Myocyte (in vitro differentiated cells): ENCODE measurements at places on chromosomes 13 and 19. TPM values are rescaled to one million over a fixed set of nuclear protein-coding genes. Genes with fewer than 3 reads are reported as not detected.

DNA sequence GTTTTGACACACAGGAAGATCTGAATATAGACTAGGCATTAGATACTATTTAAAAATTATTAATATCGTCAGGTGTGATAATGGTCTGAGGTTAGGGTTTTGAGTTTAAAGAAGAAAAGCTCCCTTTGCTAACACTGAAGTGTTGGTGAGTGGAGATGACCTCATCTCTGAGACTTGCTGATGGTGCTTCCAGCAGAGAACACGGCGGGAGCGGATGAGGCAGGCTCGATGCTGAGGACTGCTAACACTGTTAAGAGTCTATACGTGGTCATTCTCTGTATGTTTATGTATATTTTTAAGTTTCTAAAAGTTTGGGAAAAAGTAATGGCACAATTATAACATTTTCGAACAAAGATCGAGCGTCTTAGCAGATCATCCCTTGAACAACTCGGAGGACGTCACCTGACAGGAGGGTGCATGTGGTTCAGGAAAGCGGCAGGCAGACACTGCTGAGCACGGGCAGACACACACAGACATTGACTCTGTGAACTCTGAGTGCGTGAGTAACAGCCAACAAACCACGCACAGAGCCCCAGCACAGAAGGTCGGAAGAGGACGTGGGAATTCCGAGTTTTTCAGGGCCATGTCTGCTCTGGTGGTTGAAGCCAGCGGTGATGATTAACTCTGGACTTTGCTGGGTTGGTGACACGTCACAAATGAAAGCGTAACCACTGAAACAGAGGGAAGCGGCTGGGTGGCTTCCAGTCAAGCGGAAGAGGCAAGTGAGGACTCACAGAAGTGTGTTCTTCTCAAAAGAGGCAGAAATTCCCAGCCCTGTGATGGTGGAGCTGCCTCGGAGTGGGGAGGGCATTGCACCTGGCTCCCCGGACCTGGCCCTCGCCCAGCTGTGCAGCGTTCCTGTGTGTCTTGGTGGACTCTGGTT is 91.9 kb upstream of the TEX29 start:
- peak; percentile 58 for DNase-seq

- DNase-seq, result no peak
Observed at GRCh38 chr19:18975011-18975410, 34.0 kb upstream of the HOMER3 start.

C13orf46 gene
- total RNA-seq, result not detected in 2 replicates

DNA sequence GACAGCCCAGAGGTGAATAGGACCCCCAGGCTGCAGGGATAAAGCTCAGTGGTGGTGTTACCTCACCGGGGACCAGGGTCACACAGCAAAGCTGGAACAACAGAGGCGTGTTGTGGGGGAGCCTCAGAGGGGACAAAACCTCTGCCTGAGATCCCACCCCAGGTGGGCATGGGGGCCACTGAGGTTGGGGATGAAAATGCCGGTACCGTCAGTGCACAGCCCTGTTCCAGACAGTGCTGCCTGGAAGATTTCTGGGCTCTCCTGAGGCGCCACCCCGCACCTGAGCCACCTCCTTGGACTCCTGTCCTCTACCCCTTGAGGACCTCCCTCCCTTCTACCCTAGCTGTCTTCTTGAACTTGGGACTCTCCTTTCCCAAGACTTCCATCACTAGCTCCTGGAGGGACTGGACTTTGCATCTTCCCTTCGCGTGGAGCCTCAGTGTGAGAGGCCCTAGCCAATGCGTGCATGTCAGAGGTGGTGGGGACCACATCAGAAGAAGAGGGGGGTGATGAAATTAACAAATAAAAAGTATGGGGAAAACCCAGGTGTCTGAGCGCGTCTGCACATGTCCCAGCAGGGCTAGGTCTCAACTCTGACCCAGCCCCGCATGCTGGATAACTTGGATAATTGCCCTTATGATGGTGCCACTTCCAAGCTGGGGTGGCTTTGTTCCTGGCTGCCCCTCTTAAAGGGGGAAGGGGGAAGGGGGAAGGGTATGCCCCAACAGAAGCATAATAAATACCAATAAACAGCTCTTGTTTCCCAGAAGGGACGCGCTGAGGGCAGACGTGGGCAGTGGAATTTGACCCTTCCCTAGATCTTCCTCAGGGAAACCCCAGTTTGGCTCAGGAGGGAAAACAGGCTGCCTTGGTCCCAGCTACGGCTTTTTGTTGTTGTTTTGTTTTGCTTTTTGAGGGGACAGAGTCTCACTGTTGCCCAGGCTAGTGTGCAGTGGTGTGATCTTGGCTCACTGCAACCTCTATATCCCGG is 11.6 kb downstream of the CNFN start:
- no peak for DNase-seq

- no peak for DNase-seq
Observed at GRCh38 chr19:30676990-30677679, 305.0 kb downstream of the ZNF536 start.

GRCh38 chr19:17020823-17021222 is 5.8 kb downstream of the CPAMD8 start:
- no peak for DNase-seq

GRCh38 chr13:32883474-32883873 is 132.7 kb upstream of the KL start:
- DNase-seq, result peak; percentile 43

- DNase-seq, result no peak
Observed at GRCh38 chr13:105365021-105365550, 1170.4 kb downstream of the EFNB2 start.

DNA sequence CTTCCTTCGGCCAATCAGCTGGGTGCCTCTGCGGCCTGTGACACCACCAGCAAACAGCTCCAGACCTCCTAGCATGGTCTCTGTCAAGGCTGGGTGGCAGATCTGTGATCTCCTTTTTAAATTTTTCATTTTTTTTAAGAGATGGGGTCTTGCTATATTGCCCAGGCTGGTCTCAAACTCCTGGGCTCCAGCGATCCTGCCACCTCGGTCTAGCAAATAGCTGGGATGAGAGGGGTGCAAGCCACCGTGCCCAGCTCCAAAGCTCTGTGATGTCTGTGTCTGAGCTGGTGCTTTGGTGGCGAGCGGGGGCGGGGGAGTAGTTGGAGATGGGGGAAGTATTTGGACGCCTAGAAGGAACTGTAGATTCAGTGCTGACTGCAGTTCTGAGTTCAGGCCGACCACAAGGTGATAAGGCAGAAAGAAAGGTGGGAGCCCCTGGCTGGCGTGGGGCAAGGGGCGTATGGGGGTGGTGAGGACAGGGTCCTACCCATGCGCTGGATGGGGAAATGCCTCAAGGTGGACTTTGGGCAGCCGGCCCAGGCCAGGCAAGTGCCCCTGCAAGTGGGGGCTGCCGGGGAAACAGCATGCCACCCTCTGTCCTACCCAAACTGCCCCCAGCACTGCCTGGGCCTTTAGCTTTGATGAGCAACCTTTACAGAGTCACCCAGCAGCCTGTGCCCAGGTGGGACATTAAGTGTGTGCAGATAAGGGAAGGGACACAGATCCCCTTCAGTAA is 5.5 kb downstream of the DPP9 start:
- no peak for DNase-seq

- no peak for DNase-seq
Observed at GRCh38 chr13:98570929-98571372, 6.0 kb downstream of the STK24 start.

- DNase-seq, result no peak
Observed at GRCh38 chr13:49459580-49459979, 15.5 kb downstream of the SETDB2 start.

DNA sequence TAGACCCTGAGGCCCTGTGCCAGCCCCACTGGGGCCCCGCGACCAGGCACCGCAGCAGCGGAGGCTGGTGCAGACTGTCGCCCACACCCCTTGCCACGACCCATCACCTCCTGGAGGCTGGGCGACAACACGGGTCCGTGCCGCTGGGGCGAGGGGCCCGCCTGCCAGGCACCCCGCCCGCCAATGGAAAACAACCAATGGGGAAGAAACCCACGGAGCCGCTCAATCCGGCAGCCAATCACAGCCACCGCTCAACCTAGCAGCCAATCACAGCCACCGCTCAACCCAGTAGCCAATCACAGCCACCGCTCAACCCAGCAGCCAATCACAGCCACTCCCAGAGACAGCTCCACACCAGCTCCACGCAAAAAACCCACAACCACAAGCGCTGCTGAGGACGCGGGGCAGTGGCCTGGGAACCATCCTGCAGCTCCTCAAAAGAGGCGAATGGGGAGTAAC is 29.7 kb downstream of the GPX4 start:
- no peak for DNase-seq

GRCh38 chr19:862581-863314 is 3.3 kb downstream of the CFD start:
- peak; percentile 26 for DNase-seq

DCT gene
- total RNA-seq, result 0.13 TPM in 1 of 2 replicates, not detected in the other

GRCh38 chr19:56096665-56097064 is 24.4 kb downstream of the ZNF787 start:
- DNase-seq, result no peak

FUT1 gene
- total RNA-seq, result 0.03 and 0.05 TPM in 2 replicates

- no peak for DNase-seq
Observed at GRCh38 chr13:34758628-34759027, 183.4 kb upstream of the NBEA start.

MICU2 gene
- total RNA-seq, result 160 and 188 TPM in 2 replicates

CGB8 gene
- total RNA-seq, result not detected in 2 replicates

DNA sequence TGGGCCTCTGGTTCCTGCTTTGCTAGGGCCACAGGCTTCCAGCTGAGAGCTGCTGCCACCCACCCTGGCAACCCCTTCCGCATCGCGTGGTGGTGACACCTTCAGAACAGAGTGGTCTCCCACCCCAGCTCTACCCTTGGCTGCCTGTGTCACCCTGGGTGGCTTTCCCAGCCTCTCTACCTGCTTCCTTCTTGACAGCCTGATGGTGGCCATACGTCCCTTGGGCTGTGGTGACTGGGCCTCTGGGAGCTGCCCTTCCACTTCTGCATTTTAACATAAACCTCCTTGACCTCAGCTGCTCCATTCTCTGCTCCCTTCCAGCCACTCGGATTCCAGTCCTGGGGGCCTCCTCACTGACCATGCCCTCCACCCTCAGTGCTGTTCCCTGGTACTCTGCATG is 17.0 kb downstream of the PAK4 start:
- DNase-seq, result no peak

UPF1 gene
- 47.4 and 63.5 TPM in 2 replicates for total RNA-seq

ALDH16A1 gene
- 14.4 and 17.3 TPM in 2 replicates for total RNA-seq

DNA sequence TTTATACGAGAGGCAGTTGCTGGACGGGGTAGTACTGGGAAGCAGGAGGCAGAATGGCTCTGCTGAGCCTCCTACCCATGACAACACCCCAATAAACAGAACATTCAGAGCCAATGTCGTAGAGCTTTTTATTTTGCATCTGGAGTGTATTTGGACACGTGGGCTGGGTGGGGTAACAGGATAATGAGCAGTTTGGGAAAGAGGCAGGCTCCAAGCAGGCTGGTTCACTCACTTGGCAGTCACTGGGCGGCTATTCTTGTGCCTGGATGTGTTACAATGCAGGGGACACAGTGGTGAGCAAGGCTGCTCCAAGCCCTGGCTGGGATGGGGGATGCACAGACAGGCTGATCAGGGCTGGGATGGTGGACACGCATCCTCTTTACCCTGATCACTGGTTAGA is 9.5 kb downstream of the ACTMAP start:
- no peak for DNase-seq

TEX26 gene
- not detected in 2 replicates for total RNA-seq

GRCh38 chr13:97058391-97058790 is 64.1 kb upstream of the OXGR1 start:
- DNase-seq, result no peak

ZNF793 gene
- total RNA-seq, result 0.43 and 0.94 TPM in 2 replicates

DNA sequence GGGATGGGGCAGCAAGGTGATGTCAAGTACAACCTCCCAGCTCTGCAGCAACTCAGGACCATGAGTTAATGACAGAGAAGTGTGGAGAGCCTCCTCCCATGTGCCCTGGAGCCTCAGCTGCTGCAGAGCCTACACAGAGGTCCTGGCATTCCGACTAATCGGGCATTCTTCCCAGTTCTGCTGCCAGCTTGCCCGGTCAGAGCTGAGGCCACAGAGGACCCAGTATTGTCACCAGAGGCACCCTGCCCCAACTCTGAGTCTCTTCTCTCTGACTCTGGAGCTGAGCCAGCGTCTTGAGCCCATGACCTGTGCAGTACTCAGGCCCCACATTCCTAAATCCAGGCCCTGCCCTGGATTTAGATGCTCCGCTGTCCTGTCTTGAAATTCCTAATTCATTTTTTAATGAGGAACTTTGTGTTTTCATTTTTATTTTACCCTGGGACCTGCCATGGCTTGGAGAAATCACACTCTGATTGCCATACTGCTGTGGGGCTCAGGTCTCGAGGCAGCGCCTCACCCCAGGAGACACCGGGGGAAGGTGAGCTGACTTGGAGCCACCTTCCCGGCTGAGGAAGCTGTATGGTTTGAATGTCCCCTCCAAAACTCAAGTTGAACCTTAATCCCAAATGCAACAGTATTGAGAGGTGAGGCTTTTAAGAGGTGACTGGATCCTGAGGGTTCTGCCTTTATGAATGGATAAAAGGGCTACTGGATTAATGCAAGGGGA is 144.9 kb upstream of the ZNF507 start:
- no peak for DNase-seq

ZNF229 gene
- 6.2 and 6.8 TPM in 2 replicates for total RNA-seq

DNA sequence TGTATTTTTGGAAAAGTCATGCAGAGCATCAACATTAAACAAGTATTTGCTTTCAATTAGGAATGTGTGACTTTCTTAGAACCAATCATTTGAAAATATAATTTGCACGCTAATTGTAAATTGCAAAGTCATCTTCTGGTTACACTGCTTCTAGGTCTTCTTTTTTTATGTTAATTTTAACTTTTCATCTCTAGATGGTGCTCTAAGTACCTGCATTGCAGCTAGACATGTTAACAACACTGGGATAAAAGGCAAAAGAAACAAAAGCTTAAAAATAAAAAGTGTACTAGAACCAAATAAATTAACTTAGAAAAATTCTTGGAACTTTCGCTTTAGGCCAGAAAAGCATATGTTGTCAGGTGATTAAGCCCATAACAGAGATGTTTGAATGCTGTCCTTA is 2758.2 kb downstream of the PCDH9 start:
- peak; percentile 30 for DNase-seq
